ENCODE measurements at places on chromosomes 6 and 20.
A peak's percentile ranks its signal among the peaks of the same experiment; 100 is the strongest.

DNA sequence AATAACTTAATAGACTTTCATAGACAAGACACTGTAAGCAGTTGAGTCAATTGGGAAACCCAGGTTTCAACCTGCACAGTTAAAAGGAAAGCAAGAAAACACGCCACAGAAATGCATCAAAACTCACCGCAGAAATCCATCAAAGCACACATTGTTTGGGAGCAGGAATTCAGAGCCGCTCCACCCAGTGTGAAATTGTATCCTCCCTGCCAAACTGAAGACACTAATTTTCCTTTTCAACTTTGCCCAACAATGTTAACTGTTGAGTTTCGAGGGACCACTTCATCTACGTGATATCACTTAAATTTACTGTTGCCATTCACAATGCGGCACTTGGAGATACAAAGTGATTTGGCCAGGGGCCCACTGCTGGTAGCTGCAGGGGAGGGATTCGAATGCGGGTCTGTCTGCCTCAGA, 92.7 kb downstream of the DACT2 start:
- no peak for DNase-seq

DNA sequence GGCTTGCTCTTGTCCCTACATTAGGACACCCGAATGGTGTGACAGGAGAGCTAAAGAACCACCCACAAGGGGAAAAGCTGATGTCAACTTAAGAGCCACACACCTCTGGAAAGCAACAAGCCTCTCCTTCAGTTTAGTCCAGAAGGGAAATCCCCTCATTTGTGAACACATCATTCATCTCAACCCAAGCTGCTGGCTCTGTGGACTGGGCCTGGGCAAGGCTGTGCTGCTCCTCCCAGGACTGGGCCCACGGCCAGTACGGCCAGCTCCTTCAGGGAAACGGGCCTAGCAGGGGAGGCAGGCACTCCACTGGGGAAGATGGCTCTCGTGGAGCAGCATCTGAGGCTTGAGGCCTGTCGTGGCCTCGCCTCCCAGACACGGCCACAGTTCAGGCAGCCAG, 12.8 kb upstream of the SLC4A11 start:
- no peak for DNase-seq

- DNase-seq: peak; percentile 52
These were observed 65.9 kb downstream of the DLL1 start for GRCh38 chr6:170224694-170225660.

DNA sequence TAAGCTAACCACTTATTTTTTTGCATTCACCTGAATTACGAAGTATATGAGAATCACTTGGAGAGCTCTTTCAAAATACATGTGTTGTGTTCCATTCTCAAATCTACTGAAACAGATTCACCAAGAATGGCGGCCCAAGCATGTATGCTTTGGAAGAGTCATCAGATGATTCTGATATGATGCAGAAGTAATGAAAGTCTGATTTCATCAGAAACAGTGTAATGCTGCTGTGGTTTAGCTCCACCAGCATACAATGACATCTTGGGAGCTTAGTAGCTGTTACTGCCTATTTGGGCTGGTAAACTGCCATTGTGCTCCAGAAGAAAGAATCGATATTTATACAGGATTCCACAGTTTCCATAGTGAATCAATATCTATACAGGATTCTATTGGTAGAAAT, 52.9 kb downstream of the UBR2 start:
- no peak for DNase-seq

- DNase-seq: no peak
These were observed 122.7 kb downstream of the TMEM242 start for GRCh38 chr6:157200611-157201010.

GRCh38 chr6:152984513-152984872, 1.7 kb upstream of the FBXO5 start:
- DNase-seq: no peak

- peak; percentile 22 for DNase-seq
These were observed 17.5 kb upstream of the MYCT1 start for GRCh38 chr6:152680151-152680550.

DNA sequence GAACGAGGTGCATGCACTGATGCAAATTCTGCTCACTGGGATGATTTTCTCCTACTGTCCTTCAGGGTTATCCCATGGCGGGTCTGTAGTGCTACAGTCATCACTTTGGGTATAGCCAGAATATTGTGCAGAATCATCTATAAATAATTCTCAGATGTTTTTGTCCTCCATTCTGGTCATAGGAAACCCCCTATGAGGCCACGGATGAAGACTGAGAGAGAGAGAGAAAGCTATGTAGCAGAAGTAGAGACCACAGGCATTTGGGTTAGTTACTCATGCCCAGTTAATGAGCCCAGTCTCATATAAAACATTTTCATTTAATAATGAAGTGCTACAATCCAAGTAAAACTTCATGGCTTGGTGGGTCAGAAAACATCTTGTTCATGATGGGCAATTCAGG, 145.1 kb upstream of the PLN start:
- no peak for DNase-seq

- no peak for DNase-seq
These were observed 44.9 kb downstream of the MDFI start for GRCh38 chr6:41683273-41683522.

GRCh38 chr6:12022481-12022880, 10.4 kb downstream of the HIVEP1 start:
- no peak for DNase-seq

GRCh38 chr6:11810854-11811643, 32.4 kb upstream of the ADTRP start:
- DNase-seq: no peak

DNA sequence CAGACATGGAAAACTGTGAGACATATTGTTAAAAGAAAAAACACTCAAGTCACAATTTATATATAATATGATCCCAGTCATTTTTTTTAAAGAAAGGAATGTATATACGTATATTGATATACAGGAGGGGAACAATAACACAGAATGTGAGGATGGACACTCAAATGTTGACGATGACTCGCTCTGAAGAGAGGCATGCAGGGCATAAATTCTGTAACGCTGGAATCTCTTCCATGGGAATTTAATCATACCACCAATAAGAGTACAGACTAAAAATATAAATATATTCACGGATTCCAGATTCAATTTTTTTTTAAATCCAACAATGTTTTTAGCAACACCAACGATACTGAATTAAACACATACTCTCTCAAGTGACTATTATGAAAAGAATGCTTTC, 106.9 kb upstream of the CCDC28A start:
- DNase-seq: no peak

DNA sequence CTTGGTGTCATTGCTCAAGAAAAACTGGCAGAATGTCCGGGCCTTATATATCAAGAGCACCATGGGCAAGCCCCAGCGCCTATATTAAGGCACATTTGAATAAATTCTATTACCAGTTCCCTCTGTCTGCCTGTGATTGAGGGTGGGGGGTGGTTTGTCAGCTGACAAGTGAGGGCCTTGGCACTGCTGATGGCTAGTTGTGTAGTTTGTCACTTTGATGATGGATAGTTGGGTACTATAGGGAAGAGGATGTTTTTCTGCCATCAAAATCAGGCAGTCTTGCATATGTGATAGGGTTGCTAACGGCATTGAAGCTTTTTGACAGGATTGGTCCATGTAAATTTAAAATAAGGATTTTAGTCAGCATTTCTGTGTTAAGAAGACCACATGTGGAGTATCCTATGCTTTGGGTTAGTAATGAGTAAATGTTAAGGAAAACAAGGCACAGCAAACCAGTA, 2.5 kb downstream of the RPL10A start:
- no peak for DNase-seq

DNA sequence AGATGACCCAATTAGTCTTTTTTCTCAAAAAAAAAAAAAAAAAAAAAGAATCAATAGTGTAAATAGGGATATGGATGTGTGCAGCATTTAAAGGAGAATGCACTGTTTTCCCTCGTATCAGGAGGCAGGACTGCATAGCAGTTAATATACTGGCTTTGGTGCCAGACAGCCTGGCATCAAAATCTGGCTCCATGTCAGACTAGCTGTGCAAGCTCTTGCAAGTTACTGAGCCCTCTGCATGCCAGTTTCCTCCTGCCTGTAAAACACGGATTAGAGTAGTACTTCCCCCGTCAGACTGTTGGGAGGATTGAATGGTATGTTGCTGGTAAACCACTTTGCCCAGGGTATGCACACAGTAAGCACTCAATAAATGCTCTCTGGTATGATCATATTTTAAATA, 594.2 kb upstream of the CHD6 start:
- DNase-seq: no peak

Measured in suppressor macrophage treated with lipopolysaccharide for 1 hour (primary cell).